CD4-positive, CD25-positive, alpha-beta regulatory T cell (primary cell): ENCODE measurements at places on chromosomes 3 and 15. TPM values are rescaled to one million over a fixed set of nuclear protein-coding genes. Genes with fewer than 3 reads are reported as not detected.

Gene NR2C2
- 12.4 TPM for polyA plus RNA-seq

Gene ADAMTS9
- polyA plus RNA-seq, result not detected

Gene CISH
- polyA plus RNA-seq, result 57.0 TPM

Gene GUCA1C
- polyA plus RNA-seq, result not detected

Gene TASOR
- 38.4 TPM for polyA plus RNA-seq

Gene LRRN1
- polyA plus RNA-seq, result 0.25 TPM

Gene EFHB
- polyA plus RNA-seq, result 0.26 TPM

Gene MGLL
- not detected for polyA plus RNA-seq

Gene A4GNT
- not detected for polyA plus RNA-seq

Gene SPATA12
- polyA plus RNA-seq, result not detected

Gene PPARG
- not detected for polyA plus RNA-seq

Gene LRRC31
- not detected for polyA plus RNA-seq

Gene UBR1
- 16.3 TPM for polyA plus RNA-seq

Gene CELSR3
- 0.34 TPM for polyA plus RNA-seq

Gene STOML1
- 8.7 TPM for polyA plus RNA-seq

Gene CD200R1
- polyA plus RNA-seq, result 4.1 TPM

Gene BCHE
- polyA plus RNA-seq, result not detected

Gene MYLK
- 0.25 TPM for polyA plus RNA-seq
